Activated CD8-positive, alpha-beta T cell treated with anti-CD3 and anti-CD28 coated beads for 36 hours (primary cell): ENCODE measurements at places on chromosomes 6 and 20.
A peak's percentile ranks its signal among the peaks of the same experiment; 100 is the strongest.

GRCh38 chr6:53179961-53180651 lies 31.5 kb upstream of the GCM1 start:
- DNase-seq: peak; percentile 37

DNA sequence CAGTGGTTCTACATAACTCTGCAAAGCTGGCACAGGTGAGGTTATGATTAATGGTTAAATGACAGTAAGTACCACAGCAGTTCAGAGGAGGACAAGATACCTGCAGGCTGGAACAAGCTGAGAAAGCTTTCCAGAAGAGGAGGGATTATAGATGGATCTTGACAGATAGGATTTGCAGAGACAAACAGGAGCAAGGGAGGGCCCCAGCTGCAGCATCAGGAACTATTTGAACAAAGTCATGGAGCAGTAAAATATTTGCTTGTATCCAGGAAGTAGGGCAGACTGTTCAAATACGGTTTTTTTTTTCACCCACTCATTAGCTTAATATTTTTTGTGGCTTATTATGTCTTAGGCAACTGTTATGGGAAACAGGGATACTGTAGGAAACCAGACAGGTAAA lies 144.4 kb upstream of the MAN1A1 start:
- DNase-seq: no peak

DNA sequence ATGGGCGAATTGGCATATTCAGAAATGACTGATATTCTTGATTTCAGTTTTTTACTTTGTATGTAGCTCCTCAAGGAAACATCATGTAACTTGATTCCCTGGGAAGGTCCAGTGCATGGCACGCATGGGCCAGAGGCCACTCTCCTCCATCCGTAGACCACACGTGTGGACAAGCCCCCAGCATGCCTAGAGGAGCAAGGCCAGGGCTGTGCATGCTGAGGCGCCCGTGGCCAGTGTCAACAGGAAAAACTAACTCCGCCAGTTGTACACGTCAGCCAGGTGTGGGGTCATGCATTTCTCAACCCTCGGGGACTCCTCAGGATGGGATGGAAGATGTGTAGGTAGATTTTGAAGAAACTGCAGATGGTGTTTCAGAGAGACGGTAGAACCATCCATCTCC lies 37.8 kb upstream of the CD93 start:
- DNase-seq: no peak

DNA sequence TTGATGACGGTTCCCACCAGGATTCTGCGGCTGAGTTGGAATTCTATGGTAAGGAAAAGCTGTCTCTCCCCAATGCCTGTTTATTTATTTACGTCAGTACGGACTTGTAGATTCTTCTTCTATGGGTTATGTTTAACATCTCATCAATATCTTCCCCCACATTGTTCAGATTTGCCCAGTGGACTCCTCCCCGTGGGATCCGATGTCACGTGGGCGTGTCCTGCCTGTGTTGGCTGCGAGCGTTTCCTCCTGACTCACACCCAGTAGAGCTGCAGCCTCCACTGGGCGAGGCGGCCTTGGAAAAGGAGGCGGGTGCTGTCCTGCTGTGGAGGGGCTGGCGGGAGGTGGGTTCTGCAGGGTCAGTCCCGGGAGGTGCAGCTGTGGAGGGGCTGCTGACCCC lies 46.8 kb upstream of the SLCO4A1 start:
- peak; percentile 31 for DNase-seq

- DNase-seq: peak; percentile 24
Measured at GRCh38 chr6:114007516-114007915, 36.6 kb upstream of the HDAC2 start.

DNA sequence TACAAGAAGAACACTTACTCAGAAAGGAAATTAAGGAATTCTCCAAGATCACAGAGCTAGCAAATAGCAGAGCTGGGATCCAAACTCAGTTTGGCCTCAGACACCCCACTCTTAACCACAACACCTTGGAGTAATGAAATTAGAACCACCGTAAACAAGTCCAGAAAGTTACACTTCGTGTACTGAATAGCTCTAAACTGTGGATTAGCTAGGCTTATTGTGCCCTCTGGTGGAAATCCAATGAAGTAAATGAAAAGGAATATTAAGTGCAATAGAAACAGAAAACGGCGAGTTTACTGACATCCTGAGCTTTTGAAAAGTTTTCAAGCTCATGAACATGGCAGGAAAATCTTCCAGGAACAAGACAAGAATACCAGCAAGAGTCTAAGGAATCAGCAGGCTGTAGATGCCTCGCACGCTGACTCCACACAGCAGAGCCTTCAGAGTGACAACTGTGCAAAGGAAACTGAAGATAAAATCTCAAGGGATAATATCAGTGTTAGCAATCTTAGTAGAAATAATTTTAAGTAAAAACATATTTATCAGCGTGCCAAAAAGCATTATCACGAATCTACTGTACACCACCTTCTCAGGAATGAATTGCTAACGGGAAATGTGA lies 34.6 kb downstream of the FBXO5 start:
- DNase-seq: no peak
